Hematopoietic multipotent progenitor cell treated with erythropoietin and hydrocortisone succinate and interleukin-3 and kit ligand, for 4 days (in vitro differentiated cells): ENCODE measurements at places on chromosomes 12 and 14.

- no peak for DNase-seq
Observed at GRCh38 chr12:123164222-123164621, 13.3 kb upstream of the PITPNM2 start.

DNA sequence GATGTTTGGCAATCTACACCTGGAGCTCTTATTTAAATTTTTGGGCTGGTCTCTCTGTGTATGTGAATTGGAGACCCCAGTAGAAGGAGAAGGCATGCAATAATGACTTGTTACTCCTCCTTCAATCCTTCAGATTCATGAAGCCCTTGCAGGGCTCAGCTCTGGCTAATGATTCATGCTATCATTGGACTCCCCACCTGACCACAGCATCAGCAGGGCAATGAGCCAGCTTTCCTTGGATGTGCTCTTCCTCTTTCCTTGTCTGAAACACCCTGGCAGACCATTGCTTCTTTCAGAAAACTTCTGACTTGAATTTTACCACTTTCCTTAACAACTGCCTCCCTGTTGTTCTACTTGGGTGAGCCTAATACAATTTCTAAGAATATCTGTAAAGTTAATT, 1019.2 kb downstream of the AACS start:
- DNase-seq: no peak

DNA sequence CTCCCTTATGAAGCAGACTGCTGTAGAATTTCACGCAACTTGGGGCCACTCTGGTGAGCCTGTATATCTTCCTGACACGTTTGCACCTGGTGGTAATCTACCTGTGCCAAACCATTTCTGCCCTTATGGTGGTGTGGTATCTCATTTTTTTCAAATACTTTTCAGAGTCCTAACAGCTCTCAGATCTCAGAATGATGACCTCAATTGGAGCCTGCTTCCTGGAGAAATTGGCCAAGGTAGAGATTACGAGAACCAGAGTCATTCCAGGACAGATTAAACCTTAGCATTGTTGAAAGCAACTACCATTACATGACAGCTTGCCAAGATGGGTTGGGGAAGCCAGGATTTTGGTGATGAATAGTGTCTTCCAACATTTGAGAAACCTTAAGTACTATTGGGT, 48.2 kb downstream of the CPSF6 start:
- DNase-seq: no peak

DNA sequence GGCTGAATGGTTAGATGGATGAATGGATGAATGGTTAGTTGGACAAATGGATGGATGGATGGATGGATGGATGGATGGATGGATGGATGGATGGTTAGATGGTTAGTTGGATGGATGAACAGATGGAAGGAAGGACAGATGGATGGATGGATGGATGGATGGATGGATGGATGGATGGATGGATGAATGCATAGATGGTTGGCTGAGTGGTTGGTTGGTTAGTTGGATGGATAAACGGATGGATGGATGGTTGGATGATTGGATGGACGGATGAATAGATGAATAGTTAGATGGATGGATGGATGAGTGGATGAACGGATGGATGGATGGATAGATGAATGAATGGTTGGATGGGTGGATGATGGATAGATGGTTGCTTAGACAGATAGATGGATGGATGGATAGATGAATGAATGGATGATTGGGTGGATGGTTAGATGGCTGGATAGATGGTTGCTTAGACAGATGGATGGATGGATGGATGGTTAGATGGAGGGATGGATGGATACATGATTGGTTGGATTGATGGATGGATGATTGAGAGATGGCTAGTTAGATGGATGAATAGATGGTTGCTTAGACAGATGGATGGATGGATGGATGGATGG, 48.8 kb upstream of the HSPB8 start:
- DNase-seq: no peak

DNA sequence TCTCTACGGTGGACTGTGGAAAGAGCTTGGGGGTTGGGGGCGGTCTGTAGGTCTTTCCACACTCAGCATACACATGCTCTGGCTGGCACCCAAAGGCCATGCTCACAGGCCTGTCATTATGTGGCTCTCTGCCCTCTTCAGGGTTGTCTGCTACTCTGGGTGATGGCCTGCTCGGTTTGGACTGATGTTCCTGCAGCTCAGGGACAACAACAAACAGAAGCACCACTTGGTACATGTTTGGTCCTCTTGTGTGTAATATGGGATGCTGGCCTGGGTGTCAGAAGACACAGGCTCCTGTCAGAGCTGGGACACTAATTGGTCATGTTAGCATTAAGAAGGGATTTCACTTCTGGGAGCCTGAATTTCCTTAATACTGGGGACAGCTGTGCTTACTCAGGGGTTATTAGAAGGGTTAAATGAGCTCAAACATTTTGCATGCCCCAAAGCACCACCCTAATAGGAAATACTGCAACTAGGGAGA, 32.7 kb upstream of the SELPLG start:
- DNase-seq: no peak

- no peak for DNase-seq
Observed at GRCh38 chr12:119671070-119671469, 3.1 kb downstream of the PRKAB1 start.

- DNase-seq: no peak
Observed at GRCh38 chr14:28361486-28361885, 405.1 kb upstream of the FOXG1 start.

DNA sequence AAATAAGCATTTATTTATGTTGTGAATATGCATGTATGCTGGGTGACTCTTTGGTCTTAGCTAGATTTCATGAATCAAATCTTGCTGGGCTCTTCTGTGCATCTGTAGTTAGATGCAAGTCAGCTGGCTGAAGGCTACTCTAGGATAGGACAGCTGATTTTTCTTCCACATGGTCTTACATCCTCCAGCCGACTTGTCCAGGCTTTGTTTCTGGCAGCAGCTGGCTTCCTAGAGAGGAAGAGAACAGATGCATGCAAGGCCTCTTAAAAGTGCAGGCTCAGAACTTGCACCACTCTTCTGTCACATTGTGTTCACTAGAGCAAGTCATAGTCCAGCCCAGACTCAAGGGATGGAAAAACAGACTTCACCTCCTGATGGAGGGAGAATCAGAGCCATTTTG, 435.4 kb upstream of the STXBP6 start:
- DNase-seq: no peak

DNA sequence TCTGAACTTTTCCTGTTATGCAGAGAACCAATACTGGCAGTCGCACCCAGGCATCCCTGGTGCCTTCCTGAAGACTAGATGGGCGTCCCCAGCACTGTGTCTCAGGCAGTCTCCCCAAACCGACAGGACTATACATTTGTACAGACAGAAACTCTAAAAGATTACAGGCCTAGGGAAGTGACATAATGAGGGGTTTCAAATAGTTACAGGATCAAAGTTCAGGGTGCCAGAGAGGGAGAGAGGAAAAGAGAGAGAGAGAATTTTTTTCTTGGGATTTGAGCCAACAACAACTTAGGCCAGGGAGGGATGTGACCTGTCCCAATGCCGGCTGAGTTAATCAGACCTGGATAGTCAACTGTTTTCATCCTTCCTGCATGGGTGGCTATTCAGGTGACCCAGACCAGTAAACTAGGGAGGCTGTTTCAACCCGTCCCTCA, 9.3 kb upstream of the GMFB start:
- DNase-seq: no peak

DNA sequence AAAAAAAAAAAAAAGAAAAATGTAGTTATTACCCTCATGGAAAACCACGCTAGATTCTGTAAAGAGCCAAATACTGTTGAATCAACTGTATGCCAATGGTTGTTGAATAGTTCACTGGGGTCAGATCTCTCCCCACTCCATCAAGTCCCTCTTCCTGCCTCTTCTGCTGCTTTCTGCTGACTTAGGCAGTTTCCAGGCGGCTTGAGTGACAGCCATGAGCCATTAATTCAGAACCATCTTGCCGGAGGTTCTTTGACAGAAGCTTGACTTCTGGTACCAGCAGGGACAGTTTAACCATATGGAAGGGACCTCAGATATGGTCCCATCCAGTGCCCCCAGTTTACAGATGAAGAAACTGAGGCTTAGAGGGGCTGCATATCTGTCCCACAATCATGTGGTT, 34.5 kb downstream of the TSPAN11 start:
- no peak for DNase-seq

DNA sequence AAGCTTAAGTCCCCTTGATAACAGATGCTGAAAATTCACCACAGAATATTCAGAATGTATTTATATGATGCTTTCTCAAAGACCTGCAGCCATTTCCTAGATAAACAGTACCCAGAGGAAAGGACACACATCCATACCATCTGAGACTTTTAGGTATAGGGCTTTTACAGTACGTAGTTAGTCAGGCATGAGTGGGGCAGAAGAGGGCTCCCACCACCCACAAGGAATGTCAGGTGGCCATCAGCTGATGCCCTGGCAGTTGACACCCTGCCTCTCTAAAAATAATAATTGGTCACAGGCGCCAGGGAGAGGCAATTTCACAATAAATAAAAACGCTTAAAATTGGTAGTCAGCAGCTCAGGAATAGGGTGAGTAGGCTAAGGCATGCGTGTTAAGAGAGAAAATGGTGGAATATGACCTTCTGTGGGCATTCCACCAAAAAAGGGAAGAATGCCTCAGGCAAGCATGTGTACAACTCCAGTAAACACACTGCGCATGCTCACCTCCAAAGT, 7.8 kb upstream of the TAS2R46 start:
- no peak for DNase-seq

DNA sequence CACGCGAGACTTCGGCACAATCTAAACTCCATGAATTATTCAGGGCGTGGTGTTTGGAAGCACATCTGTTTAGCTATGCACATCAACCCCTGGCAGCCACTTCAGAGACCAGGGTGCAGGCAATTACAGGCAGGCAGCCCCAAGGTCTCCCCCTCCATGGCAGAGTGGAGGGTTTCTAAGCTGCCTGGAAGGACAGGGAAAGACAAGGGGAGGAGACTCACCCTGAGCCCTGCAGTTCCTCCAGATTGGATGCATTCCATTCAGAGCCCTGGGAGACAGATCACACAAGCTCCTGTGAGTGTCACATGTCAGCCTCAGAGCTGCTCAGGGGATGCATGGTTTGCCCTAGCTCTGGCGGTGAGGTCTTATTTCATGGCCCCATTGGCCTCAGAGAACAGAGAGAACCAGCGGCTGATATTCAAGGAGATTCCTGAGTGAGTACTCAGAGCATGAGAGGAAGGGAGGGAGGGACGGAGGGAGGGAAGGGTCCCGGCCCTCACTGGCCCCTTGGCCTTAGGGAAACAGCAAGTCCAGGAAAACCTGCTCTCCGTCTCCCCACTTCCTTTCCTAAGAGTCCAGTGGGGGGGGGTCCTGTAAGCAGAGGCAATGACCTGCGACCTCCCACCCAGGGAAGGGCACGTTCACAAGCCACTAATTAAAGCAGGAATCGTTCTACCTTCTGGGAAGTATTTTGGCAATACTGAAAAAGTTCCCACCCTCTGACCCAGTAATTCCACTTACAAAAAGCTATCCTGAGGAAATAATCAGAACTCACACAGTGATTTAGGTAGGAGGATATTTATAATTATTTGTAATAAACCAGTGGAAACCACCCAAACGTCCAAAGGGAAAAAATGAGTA, 55.1 kb downstream of the SSH1 start:
- no peak for DNase-seq

GRCh38 chr14:89164168-89165073, 252.6 kb downstream of the FOXN3 start:
- peak; percentile 72 for DNase-seq

- DNase-seq: no peak
Observed at GRCh38 chr14:50947446-50947845, 3.2 kb upstream of the PYGL start.

- DNase-seq: no peak
Observed at GRCh38 chr12:9606247-9606646, 1.5 kb downstream of the KLRB1 start.

- peak; percentile 46 for DNase-seq
Observed at GRCh38 chr14:23521785-23522640, 29.6 kb downstream of the ZFHX2 start.
